ENCODE measurements at places on chromosomes 6 and 20.

- no peak for DNase-seq
Observed at GRCh38 chr20:44396369-44397130, 41.1 kb downstream of the HNF4A start.

DNA sequence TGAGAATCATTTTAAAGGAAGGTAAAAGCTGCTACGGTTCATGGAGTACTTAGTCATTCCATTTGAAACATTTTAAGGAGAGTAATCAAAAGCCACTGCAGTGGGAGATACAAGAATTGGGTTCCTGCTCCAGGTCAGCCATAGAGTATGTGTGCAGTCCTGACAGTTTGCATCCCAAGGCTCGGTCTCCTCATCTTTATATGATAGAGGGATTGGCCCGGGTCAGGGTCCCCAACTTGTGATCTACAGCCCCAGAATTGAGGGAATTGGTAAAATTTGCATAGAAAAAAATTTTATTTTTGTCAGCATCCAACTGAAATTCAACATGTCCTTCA lies 147.4 kb upstream of the PRND start:
- DNase-seq = no peak

DNA sequence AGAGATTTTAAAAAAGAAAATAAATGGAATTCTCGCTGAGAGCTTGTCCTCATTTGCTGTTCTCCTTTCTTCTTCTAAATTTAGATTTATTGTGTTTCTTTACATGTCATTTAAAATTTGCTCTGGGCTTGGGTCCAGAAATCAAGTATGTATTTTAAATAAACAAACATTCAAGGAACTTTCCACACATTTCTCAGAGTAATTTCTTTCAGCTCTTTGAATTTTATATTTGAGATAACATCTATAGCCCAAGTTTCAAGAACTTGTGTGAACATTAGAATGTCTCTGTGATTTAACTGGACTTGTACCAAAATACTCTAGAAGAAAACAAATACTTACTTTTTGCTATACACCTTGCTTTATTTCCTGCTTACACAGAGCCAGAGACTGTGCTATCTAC lies 192.3 kb downstream of the TMEM200A start:
- no peak for DNase-seq

DNA sequence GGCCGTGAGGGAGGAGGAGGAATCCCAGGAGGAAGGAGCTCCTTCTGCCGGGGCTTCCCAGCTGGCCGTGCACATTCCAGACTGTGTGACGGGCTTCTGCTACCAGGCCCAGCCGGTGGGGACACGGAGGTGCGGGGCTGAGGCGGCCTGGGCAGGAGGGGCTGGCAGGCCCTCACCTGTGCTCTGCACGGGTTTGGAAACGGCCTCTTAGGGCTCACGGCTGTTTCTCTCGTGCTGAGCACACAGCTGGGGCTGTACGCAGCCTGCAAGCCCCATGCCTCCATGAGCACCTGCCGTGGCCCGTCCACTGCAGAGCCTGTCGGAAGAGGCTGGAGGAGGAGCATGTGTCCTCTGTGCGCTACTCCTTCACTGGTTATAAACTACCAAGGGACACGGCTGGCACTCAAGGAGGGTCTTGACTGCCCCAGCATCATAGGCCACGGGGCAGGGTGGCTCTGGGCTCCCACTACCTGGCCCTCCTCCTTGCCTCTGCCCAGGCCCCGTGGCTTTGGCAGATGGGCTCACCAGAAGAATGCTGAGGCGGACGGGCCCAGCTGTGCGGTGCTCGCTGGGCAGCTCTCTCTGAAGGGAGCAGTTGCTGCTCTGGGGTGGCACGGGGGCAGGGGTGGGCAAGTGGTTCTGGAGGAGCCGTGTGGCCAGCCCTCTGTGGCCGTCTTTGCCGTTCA lies 15.8 kb downstream of the NPEPL1 start:
- DNase-seq = no peak

DNA sequence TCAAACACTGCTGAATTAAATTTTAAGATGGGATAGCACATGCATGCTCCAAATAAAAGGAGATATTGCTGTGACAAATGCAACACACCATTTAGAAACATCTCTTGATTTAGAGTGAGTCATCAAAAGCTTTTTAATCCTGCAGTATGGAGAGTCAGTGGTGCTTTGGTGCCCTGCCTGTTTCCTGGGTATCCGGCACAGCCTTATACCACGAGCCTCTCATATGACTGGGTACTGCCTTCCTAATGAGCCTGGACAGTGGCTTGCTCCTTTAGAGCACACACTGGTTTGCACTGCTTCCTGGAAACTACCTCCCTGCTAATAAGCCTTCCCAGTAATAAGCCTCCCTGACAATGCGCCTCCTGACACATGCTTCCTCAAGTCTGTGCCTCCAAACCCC lies 65.3 kb upstream of the KCNK16 start:
- no peak for DNase-seq

DNA sequence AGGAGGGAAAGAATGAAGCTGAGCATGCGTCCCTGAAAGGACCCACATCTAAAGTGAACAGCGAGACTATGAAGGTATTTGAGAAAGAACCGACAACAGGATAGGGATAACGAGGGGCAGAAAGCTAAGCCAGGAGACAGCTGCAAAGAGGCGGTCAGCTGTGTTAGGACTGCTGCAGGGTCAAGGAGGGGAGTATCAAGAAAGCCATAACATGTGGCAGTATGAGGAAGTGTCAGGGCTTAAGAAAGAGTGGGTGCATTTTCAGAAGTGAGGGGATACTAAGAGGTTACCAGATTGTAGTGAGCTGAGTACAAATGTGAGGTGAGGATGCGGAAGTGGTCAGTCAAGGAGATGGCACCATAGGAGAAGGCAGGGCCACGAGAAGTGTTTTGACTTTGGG lies 21.2 kb downstream of the MYLIP start:
- DNase-seq = no peak

GRCh38 chr20:36833275-36834020 lies 42.5 kb upstream of the TLDC2 start:
- no peak for DNase-seq

DNA sequence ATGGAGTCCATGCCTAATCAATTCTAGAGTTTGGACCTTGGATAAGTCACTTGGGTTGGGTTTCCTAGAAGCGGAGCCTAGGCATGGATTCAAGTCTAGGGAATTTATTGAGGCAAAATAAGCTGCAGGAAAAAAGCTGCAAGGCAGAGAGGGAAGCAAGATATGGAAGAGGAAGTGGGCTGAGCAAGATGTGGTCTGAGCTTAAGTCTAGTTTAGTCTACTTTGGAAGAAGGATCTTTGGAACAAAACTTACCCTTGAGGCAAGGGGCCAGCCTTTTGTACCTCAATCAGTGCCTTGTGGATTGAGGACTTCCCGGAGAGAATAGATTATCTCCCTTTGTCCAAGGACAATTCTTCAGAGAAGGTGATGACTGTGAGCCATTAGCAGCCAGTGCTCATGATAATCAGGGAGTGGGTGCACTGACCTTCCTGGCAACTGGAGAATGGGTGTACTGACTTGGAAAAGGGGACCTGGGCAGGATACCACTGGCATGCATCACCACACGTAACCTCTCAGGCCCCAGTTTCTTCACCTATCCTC lies 10.9 kb downstream of the ZSCAN9 start:
- no peak for DNase-seq

- DNase-seq = no peak
Observed at GRCh38 chr6:138847884-138848283, 52.0 kb downstream of the ECT2L start.
